Astrocyte of the spinal cord (primary cell): ENCODE measurements at places on chromosomes 5 and 9.

DNA sequence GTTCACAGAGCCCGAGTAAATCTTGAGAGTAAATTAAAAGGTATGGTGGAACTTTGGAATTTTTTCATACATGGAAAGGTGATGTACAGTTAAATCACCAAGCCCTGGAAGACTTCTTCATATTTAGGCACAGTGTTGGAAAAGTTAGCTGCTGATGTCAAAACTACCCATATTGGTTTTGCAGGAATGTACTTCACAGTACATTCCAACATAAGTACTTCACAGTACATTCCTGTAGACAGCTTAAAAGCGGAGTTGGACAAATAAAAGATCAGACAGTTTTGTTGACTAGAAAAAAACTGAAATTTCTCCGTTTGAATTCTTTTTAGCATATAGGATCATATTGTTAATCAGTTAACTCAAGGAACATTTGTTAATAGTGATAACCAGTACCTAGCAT, 1.8 kb downstream of the RANBP17 start:
- DNase-seq: peak; percentile 82

GRCh38 chr5:93580927-93581445, at the start of gene NR2F1-AS1:
Gene NR2F1-AS1, minus strand, starts transcription at chr5:93581219.
- peak; percentile 68 for DNase-seq

DNA sequence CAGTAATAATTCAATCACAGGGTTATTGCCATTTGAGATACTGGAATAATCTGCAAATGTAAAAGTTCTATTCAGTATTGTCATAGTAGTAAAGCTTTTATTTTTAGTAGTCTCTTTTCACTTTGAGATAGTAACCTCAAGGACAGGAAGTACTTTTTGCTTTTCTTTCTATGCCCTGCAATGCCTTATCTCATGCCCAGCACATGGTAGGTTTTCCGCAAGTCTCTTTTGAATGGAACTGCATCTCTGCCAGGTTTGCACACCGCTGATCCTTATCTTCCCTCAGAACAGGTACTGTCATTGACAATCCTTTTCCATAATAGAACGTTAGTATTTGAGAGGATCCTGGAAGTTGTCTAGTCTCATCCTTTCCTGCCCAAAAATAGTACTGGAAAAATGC, 91.8 kb upstream of the IFNK start:
- no peak for DNase-seq

DNA sequence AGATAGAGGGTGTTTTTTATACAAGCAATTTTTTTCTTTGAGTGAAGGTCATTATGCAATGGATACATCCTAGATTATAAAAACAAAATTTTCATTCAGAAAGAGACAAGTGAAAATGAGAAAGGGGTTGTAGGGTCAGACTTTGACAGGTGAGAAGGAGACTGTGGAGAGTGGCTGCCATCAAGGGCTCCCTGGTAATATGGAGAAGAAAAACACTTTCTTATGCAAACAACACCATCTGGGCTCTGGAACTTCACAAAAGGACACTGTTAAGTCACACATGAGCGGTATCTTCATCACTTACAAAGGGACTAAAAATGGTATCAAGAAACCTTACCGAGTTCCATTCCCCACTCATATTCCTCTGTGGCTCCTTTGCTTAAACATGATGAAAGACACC, 23.5 kb downstream of the C7 start:
- DNase-seq: no peak

DNA sequence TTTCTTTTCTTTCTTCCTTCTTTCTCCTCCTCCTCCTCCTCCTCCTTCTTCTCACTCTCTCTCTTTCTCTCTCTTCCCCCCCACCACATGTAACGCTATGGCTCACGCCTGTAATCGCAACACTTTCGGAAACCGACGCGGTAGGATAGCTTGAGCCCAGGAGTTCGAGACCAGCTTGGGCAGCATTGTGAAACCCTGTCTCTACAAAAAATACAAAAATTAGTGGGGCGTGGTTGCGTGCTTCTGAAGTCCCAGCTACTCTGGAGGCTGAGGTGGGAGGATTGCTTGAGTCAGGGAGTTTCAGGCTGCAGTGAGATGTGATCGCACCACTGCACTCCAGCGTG, 736 bp upstream of the GLDC start:
- peak; percentile 2 for DNase-seq

- no peak for DNase-seq
Observed at GRCh38 chr5:101783241-101784013, 512.7 kb downstream of the SLCO4C1 start.

DNA sequence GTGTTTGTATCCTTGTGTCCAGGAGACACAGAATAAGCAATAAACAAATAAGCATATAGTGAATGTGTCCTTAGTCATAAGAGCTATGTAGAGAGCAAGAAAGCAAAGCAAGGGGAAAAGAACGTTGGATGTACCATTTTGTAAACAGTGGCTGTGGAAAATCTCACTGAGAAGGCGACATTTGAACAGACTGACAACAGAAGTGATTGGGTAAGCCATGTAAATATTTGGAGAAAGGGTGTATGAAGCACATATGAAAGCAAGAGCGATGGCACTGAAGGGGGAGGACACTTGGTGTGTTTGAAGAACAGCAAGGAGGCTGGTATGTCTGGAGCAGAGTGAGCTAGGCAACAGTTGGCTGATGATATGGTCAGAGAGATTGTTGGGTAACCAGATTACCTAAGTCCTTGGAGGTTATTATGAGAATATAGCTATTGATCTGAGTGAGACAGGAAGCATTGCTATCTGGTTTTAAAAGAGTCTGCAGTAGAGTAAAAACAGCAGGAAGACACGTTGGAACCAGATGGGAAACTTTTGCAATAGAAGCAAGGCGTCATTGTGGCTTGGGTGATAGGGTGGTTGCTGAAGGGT, 115.5 kb upstream of the IL7R start:
- no peak for DNase-seq

DNA sequence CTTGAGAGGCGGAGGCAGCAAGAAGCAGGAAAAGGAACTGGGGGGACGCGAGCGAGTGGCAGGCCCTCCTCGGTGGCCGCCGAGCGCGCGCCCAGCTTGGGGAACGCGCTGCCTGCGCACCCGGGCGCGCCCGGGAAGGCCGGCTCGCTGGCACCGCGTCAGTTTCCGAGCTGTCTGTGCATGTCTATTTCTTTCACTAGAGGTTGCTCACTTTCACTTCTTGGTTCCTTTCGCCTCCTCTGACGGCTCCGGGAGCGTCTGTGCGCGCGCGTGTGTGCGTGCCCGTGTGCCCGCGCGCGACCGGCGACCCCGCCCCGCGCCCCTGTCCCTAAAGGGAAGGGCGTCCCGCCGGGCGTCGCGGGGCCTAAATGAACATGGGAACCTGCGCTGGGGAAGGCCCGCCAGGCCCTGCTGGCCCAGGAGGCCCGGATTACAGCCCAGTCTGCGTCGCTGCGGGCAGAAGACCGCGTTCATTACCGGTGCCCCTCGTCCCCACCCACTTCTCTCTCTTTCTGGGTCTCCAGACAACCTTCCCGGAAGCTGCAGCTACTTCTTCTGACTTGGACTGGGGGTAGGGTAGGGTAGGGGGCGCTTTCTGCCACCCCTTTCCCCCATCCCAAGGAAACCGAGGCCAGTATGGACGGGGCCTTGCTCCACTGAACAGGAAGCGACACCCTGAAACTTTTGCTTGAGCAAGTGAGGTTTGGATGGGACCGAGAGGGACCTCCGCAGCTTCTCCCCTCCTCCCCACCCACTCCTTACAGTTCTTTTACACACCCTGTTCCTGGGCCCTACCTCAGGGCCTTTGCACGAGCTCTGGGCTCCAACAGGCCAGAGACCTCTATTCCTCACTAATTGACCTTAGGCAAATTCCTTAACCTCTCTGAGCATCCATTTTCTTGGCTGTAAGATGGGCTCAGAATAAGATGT, 205.8 kb upstream of the IER5L start:
- peak; percentile 65 for DNase-seq

DNA sequence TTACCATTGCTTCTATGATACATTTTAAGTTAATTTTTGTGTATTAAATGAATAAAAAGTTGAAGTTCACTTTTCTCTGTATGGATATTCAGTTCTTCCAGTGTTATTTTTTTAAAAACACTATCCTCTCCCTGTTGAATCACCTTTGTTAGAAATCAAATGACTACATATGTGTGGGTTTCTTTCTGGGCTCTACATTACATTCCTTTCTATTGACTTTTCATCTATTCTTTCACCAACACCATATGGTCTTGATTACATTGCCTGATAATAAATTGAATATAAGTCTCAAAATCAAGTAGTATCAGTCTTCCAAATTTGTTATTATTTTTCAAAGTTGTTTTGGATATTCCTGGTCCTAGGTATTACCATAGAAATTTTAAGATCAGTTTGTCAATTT, 7.3 kb upstream of the RASEF start:
- peak; percentile 80 for DNase-seq

- DNase-seq: no peak
Observed at GRCh38 chr9:93673021-93673838, 96.8 kb downstream of the PHF2 start.

GRCh38 chr5:96742538-96742937, 65.2 kb downstream of the ERAP1 start:
- no peak for DNase-seq

- DNase-seq: no peak
Observed at GRCh38 chr9:99573085-99573484, 248.6 kb upstream of the NR4A3 start.

- DNase-seq: no peak
Observed at GRCh38 chr5:53882676-53883031, 322.2 kb downstream of the NDUFS4 start.

DNA sequence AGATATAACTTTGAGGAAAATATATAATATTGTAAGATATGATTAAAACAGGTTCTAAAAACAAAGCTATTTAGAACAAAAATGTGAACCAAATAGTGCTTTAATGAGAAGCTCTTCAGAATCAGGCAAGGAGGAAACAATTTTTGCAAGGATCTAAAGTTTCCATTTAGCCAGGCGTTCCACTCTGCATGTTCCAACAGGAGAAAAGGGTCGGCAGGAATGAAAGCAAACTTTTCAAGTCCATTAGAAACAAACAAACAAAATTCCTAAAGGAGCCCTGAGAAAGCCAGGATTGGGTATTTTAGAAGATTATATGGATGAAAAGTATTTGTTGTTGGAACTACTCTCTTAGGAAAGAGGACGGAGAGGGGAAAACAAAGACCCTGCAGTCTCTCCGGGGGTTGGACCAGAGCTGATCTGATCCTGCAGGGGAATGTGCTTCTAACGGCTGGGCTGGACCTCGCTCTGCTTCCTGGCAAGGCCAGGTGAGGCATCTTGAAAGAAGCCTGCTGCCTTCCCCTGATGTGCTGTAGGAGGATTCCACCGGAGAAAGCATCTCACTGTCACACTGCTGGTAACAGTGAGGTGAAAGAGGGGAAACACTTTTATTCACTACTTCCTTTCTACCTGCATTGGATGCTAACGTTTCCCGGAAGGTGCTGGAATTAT, 94.6 kb downstream of the PRRT1B start:
- DNase-seq: no peak

DNA sequence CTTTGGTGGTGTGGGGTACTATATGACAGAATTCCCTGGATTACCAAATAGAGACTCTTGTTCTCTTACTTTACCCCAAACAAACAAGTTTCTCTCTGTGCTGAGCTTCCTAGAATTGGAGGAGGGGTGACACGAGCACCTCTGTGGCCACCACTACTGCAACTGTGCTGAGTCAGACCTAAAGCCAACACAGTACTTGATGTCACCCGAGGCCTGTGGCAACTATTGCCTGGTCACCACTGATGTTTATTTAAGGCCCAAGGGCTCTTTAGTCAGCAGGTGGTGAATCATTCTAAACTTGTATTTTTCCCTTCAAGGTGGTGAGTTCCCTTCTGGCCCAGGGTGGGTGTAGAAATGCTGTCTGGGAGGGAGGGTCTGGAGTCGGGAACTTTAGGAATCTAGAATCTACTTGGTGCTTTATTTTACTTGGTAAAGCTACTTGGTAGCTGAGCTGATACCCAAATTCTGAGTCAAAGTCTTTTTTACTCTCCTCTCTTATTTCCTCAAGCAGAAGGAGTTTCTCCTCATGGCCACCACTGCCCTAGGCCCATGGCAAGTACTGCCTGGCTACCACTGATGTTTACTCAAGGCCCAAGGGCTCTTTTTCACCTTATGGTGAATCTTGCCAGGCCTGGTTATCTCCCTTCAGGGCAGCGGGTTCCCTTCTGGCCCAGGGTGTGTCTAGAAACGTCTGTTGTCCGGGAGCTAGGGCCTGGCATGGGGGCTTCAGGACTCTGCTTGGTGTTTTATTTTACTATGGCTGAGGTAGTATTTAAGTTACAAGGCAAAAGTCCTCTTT, 9.8 kb downstream of the LURAP1L start:
- DNase-seq: peak; percentile 92

DNA sequence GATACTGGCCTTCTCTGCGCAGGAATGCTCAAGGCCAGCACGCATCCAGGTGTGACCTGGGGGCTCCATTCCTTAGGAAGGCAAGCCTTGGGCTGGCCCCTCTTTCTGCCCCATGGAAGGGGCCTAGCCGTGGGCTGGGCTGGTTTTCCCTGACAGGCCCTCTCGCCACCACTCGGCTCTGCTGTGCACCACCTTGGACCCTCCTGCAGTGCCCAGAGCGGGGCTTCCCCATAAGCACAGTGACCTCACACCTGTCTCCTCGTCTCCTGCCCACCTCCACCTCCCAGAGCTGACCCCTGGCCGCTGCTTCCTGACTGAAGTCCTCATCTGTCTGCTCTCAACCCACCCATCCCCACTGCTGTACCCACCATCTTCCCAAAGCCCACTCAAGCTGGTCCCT, 21.1 kb downstream of the UNC5A start:
- no peak for DNase-seq

GRCh38 chr5:154258531-154259217, 68.1 kb downstream of the GALNT10 start:
- DNase-seq: no peak

DNA sequence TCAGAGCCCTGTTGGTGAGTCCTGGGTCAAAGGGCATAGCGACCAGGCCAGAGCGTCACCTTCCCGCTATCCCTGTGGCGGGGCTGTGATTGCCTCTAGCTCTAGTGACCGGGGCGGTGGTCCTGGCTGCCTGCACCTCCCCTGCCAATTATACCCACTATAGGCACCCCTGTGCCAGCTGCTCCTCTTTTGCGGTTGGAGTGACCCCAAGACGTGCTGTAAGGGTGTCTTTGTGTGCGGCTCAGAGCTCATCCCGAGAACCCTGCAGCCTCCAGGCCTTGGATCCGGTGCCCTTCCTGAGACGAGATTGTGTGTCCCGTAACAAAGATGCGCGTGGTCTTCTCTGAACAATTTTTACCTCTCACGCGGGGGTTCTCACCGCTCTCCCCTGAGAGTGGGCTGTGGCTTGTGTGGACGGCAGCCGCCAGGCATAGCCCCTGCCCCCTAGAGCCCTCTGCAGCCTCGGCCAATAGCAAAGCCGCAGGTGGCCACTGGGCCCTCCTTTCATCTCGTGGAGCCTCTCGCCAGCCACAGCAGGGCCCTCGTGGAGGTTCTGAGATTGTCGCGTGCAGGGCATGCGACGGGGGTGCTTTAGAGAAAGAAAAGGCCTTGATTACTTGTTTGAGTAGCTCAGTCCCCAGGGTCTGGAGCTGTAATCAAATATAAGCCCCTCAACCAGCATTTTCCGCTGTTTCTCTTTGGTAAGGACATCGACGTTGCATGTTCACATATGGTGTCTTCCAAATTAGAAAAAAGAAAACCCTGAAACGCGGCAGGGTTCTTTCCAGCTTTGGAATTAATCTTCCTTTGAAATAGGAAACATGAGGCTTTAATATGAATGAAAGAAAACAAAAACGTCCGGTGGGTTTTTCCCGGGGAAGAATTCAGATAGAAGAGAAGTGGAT, 10.7 kb downstream of the NKD2 start:
- no peak for DNase-seq
